Panc1 (cell line): ENCODE measurements at places on chromosomes 5 and 9.
A peak's percentile ranks its signal among the peaks of the same experiment; 100 is the strongest.

DNA sequence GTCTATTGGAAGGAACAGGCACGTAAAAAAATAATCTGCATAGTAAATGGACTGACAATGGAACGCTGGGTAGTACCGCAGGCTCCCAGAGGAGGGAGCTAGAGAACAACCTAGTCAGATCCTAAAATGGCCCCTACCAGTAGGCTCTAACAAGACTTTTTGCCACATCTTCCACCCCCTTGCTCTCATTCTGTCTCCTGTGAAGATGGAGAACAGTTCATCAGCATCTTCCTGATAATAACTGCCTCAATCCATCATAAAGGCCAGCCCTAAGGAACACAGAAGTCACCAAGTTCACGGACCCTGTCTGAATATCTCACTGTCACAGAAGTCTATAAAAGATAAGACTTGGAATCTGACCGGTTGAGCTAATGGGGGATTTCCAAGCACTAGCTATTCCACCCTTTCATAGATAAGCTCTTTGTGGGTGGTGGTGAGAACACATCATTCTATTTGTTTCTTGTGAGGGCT lies 133.4 kb downstream of the SLC1A3 start:
- DNase-seq = peak; percentile 76

DNA sequence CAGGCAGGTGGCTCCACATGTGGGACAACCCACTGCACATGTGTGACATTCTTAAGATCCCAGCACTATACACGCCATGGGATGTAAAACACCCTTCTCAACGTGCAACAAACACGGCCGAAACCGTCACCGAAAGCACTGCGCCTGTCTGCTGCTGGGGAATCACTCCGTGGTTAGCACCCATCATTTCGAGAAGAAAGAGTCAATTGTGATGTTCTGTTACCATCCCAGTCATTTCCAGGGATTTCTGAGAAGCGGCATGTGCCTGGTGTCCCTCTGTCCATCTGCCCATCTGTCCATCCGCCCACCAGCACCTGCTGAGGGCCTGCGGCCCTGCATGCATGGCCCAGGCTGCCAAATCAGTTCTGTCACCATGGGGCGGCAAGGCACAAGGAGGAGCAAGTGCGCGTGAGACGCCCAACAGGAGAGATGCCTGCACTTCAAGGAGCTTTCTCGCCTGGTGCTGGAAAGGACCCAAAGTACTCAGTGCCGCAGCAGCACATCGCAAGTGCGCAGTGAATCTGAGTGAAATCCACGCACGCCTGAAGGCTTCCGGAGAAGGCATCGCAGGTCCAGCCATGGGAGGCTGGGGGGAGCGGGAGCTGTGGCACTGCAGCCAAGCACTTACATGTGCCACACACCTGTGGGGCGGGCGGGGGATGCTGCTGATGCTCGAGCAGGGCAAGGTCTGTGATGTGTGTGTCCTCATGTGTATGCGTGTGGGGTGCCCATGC lies 38.0 kb downstream of the VAV2 start:
- no peak for DNase-seq

GRCh38 chr5:131615957-131616356 lies 19.1 kb downstream of the RAPGEF6 start:
- DNase-seq = no peak

GRCh38 chr9:134233022-134233421 lies 68.7 kb upstream of the RNU6ATAC start:
- no peak for DNase-seq

DNA sequence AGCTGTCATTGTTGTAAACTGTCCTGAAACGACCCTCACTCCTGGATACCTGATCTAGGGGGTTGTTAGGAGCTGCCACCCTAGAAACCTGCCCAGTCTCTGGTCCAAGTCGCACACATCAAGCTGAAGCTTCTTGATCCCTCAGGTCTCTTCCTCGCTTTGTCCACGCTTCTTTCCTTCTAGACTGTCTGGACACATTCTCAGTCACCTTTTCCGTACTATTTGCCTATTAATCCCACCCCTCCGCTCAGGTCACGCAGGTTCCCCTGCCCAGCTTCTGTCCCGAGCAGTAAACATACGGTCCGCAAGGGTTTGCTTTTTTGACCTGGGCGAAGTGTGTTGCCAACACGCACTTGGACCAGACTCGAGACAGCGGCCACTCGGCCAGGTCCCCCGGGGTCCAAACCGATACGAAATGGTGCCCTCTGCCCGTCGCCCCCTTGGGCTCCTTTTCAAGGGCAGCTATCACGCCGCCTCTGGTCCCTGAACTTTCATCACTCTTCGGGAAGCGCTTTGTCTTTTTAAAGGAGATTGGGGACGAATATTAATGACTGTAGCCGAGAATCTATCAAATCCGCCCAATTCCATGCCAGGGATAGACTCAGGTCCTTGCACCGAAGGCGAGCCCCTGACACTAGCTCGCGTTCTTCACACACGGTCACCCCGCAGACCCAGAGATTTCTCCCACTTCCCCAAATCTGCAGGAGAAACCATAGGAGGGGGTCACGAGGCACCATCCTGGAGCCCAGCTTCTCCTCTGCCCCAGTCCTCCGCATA lies 814 bp downstream of the PLCXD3 start:
- DNase-seq = no peak

- no peak for DNase-seq
Observed at GRCh38 chr5:179206366-179206765, 138.9 kb downstream of the ADAMTS2 start.

GRCh38 chr9:5587024-5587423 lies 41.9 kb upstream of the RIC1 start:
- no peak for DNase-seq

- no peak for DNase-seq
Observed at GRCh38 chr5:145539201-145539600, 295.9 kb downstream of the PRELID2 start.

- DNase-seq = no peak
Observed at GRCh38 chr9:136409557-136410455, 608 bp downstream of the ENTR1 start.

GRCh38 chr5:54205453-54205852 lies 104.9 kb downstream of the ARL15 start:
- DNase-seq = no peak

DNA sequence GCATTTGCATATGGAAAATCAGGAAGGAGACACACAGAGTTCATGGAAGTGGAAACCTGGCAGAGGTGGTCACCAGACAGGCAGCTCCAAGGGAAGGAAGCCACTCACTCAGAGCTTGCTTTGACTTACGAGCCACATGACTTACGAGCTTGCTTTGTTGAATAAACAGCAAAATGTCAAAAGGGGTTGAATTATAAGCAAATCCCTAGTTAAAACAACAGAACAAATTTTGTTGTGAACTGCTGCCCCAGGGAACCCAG lies 164.3 kb downstream of the SYK start:
- no peak for DNase-seq

GRCh38 chr9:87070336-87070735 lies 123.0 kb upstream of the GAS1 start:
- no peak for DNase-seq

GRCh38 chr9:125746774-125747052 lies 460 bp upstream of the PBX3 start:
- DNase-seq = no peak

GRCh38 chr9:1535051-1535450 lies 480.1 kb upstream of the SMARCA2 start:
- no peak for DNase-seq

GRCh38 chr5:103476811-103477210 lies 85.8 kb downstream of the NUDT12 start:
- DNase-seq = no peak

DNA sequence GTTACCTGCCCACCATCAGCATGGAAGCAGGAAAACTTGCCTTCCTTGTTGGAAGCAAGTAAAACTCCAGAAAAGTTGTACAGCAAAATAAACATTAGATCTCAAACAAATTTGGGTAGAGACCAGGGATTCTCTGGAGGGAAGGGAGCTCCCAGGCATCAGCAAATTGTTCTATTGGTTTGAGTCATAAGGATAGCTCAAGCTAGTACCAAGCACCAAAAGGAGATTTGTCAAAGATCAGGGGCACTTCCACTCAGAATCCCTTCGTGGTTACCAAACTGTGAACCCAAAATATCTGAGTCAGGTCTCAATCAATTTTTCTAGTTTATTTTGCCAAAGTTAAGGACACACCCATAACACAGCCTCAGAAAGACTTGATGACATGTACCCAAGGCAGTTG lies 37.8 kb downstream of the DNAJB5 start:
- no peak for DNase-seq

GRCh38 chr9:19552282-19553105 lies 143.7 kb downstream of the ACER2 start:
- DNase-seq = no peak

DNA sequence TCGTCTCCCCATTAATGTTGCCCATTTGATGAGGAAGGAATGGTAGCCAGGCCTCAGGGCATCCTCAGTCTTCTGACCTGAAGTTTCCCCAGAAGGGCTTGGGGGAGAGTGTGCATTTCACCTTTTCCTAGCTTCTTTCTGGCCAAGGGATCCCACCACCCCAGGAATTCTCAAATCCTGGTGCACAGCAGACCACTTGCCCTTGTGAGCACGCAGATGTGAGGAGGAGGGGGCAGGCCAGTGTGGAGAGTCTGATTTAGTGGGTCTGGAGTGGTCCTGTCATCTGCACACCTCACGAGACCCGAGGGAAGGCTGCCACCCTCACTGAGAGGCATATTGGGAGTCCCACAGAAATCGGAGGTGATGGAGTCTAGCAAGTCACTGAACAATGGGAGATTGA lies 64.3 kb downstream of the CXXC5 start:
- DNase-seq = no peak

DNA sequence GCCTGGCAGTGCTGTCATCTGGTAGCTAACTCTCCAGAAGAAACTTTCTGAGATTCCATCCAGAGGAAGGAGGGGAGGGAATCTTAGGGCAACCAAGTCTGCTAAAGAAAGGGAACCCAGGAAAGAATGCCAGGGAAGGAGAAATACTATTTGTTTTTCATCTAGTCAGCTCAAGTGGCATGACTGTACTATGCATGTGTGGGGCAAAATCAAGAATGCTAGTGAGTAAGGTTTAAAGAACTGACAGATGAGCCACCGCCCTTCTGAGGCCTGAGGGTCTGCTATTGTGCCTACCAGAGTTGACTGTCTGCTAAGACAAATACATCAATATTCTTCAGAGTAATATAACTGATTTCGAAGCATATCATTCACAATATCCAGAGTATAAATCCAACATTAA lies 204.2 kb downstream of the SLC12A2 start:
- no peak for DNase-seq

DNA sequence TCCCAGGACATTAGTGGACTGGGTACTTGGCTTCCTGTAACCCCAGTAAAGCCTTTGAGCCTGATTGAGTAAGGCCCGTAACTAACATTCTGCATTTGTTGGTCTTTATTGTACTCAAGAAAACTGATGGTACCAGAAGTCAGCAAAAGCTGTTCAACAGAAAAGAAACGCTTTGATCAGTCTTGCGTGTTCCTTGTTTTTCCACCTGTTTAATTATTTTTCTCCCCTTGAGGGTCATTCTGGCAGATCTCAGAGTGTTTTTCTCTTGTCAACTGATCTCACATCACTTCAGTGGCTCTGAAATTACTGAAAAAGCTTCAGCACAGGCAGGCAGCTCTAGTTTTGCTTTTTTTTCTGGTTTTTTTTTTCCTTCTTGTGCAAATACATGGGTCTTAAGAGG lies 6.1 kb upstream of the TMEM268 start:
- DNase-seq = no peak

DNA sequence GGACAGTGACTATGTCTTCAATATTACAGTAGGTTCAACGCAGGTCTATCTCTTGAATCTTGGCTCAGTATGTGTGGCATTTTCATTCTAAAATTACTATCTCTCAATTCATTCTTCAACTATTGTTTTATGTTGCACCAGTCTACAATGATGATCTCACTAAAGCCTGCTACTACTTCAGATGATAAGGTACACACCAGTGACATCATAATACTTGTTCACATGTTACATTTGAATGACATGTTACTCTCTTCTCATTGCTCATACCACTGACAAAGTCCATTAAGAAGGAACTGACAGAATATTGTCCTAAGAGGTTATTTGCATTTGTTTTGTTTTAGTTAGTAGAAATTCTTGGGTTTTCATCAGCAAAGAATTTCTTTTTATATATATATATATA lies 165.2 kb upstream of the ST8SIA4 start:
- no peak for DNase-seq

DNA sequence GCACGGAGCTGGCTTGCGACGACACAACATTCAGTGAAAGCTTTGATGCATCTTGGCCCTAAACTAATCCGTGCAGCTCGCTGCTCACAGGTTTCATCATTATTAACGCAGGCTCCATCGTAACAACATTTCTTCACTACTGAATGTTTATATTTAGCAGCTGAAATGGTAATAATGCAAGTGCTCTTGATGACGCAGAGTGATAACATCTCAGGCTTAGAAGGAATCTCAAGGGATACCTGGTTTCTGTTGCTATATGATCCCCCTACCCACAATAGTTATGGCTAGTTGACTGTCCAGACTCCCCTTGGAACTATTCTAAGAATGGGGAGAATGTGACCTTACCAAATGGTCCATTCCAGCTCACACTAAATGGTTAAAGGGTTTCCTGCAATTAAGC lies 36.2 kb downstream of the C5 start:
- DNase-seq = no peak

DNA sequence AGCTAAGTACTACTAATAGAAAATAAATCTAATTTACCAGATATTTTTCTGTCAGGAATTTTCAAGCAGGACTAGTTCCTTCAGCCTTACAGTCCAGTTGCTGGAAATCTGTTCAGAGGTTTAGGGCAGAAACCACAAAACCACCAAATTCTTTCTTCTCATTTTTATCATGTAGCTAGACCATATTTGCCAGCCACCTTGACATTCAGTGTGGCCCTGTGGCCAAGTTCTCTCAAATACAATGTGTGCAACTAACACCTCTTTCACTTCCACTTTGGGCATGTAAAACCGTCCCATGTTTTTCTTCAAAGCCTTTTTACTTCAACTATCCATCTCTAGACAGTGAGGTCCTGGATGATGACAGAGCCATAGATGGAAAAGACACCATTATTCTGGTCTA lies 1133.2 kb upstream of the CDH18 start:
- no peak for DNase-seq

DNA sequence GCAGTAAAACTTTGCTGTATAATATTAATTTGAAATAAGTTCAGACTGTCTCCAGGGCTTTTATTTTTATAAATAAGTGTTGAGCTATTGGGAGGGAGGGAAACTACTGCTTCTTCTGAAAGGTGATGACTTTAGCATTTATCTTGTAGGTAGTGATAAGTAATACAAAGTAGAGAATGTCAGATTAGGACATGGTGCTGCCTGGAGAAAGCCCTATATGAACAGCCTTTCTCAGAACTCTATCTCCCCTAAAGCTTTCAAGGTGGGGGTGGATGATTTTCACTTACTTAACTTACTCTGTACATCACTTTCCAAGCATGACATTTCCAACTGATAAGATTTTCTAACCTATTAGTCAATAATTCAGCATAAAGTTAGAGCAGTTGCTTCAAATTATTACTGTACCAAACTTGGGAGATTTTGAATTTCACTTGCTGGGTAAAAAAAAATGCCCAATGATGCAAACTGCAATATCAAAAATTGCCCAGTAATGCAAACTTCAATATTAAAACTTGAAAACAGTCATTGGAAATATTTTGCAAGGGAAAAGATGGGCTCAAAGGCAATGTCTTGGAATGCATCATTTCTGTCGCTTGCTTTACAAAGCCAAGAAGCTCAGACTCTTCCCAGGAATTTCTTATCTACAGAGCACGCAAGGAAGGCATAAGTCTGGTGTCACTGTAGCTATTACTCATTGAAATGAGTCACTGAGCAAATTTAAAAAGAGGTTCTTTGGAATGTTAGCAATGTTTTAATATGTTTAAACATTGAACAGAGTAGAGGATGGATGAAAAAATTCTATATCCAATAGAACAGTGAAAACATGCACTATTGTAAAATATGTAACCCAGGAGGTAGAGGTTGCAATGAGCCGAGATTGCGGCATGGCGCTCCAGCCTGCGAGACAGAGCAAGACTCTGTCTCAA lies 569.5 kb downstream of the PSAT1 start:
- peak; percentile 58 for DNase-seq
